Mesenteric fat pad (tissue), 1 donor: ENCODE measurements at places on chromosomes 16 and 17. TPM values are rescaled to one million over a fixed set of nuclear protein-coding genes. Genes with fewer than 3 reads are reported as not detected.

The YPEL2 gene
- total RNA-seq = 35.5 TPM

The ICAM2 gene
- 75.2 TPM for total RNA-seq

The CD300E gene
- 7.3 TPM for total RNA-seq

The MYH2 gene
- not detected for total RNA-seq

The ATF7IP2 gene
- 7.4 TPM for total RNA-seq

The CLTC gene
- total RNA-seq = 261 TPM

The ARL5C gene
- total RNA-seq = not detected

The RSL1D1 gene
- 200 TPM for total RNA-seq

The IL17C gene
- not detected for total RNA-seq

The LDHD gene
- total RNA-seq = 10.2 TPM

The TBC1D3B gene
- total RNA-seq = 3.3 TPM

The RNPS1 gene
- 123 TPM for total RNA-seq
